ENCODE measurements at places on chromosomes 13 and 19.
A peak's percentile ranks its signal among the peaks of the same experiment; 100 is the strongest.

- H3K27ac ChIP-seq, result no peak overlapping the region
- H3K36me3 ChIP-seq, result peaks cover 28% of the 10 kb centered on the region
- DNase-seq, result no peak
- no peaks in the 10 kb centered on the region for H3K27me3 ChIP-seq
- H3K4me1 ChIP-seq, result peaks cover 13% of the 10 kb centered on the region
Measured at GRCh38 chr13:110542169-110542796, 19.2 kb downstream of the RAB20 start.

- H3K4me3 ChIP-seq, result no peak overlapping the region
- no peaks in the 10 kb centered on the region for H3K27me3 ChIP-seq
- no peaks in the 10 kb centered on the region for H3K4me1 ChIP-seq
- H3K36me3 ChIP-seq, result no peaks in the 10 kb centered on the region
Measured at GRCh38 chr13:41122838-41123237, 9.8 kb downstream of the KBTBD6 start.

DNA sequence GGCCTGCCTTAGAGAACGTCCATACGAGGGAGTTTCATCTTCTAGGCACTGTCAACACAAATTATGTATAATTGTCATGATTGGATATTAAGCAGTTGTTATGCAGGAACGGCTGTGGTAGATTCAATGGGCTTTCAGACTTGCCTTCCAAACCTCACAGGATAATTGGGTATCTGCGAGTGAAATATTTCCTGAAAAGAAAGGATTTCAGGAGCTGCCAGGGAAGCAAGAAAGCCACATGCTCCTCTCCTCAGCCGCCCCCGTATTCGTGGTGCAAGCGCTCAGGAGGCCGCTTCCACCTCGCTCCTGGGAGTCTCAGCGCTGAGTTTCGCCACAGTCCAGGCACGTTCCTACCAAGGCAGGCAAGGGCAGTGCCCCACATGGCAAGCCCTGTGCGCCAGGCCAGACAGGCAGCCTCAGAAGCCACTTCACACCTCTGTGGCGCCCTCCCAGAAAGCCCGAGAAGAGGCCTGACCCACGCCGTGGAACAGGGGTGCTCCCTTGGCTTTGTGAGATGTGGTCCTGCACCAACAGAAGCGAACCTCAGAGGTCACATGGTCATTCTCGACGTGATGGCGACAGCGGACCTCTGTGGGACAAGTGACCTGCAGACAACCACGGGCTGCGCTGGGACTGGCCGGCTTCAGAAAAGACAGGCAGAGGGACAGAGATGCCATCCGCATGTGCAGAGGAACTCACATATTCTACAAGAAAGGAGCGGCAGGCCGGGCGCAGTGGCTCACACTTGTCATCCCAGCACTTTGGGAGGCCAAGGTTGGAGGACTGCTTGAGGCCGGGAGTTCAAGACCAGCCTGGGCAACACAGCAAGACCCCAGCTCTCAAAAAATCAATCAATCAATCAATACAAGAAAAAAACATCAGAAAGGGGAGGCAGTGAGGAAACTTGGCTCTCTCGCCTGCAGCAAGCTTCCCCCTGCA is 41.4 kb downstream of the CEBPG start:
- H3K36me3 ChIP-seq, result no peaks in the 10 kb centered on the region
- no peaks in the 10 kb centered on the region for H3K27me3 ChIP-seq
- no peak for DNase-seq
- H3K4me3 ChIP-seq, result no peak overlapping the region

DNA sequence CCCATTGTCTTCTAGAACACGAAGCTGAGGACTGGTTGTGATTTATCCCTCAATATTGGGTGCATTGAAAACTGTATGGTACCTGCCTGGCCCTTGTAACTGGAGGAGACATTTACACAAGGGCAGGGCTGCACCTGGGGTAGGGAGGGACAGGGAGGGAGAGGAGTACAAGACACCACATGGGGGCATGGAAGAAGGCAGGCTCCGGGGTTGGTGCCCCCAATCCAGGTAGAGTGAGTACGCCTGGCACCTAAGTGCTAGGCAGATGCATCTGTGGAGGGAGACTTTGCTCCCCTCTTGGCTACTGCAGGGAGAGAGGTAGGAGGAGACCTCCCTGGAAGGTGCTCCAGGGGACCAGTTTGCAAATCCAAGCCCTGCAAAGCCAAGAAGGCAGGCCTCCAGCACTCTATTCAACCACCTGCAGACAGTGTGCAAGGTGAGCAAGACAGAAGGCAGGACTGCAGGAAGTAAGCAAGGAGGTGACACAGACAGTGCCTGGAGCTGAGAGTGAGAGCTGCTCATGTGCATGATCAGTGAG is 19.4 kb upstream of the UQCRFS1 start:
- no peak overlapping the region for H3K4me3 ChIP-seq
- H3K36me3 ChIP-seq, result no peaks in the 10 kb centered on the region
- no peaks in the 10 kb centered on the region for H3K27me3 ChIP-seq
- no peak for DNase-seq
- no peaks in the 10 kb centered on the region for H3K4me1 ChIP-seq
- H3K27ac ChIP-seq, result no peak overlapping the region

GRCh38 chr19:36046443-36047050 is 7.5 kb downstream of the THAP8 start:
- DNase-seq, result no peak
- H3K27me3 ChIP-seq, result no peaks in the 10 kb centered on the region
- H3K36me3 ChIP-seq, result no peaks in the 10 kb centered on the region
- no peak overlapping the region for H3K27ac ChIP-seq
- no peak overlapping the region for H3K4me3 ChIP-seq

DNA sequence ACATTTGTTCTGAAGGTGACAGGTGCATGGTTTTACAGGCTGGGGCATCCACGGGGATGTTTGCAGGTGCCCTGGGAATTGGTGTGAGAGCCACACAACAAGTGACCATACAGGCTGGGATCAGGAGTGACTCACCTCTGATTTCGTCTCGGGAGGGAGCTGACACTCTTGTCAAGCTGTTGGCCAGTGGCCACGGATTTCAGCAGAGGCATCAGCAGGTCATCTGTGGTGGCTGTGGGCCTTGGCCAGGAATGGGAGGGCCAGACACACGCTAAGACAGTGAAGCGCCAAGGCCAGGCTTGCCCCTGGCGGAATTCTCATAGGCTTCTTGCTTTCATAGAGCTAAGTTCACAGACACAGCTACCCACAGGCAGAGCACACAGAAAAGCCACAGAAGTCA is 108.6 kb downstream of the HSPH1 start:
- H3K4me1 ChIP-seq, result peaks cover 6% of the 10 kb centered on the region
- no peaks in the 10 kb centered on the region for H3K27me3 ChIP-seq
- no peak overlapping the region for H3K27ac ChIP-seq
- peak; percentile 38 for DNase-seq
- H3K36me3 ChIP-seq, result no peaks in the 10 kb centered on the region
